ENCODE measurements at places on chromosomes 11 and 22.

GRCh38 chr11:33643167-33643824 is 57.3 kb downstream of the C11orf91 start:
- DNase-seq, result no peak

- no peak for DNase-seq
Observed at GRCh38 chr22:39996732-39997131, 2.0 kb downstream of the FAM83F start.

DNA sequence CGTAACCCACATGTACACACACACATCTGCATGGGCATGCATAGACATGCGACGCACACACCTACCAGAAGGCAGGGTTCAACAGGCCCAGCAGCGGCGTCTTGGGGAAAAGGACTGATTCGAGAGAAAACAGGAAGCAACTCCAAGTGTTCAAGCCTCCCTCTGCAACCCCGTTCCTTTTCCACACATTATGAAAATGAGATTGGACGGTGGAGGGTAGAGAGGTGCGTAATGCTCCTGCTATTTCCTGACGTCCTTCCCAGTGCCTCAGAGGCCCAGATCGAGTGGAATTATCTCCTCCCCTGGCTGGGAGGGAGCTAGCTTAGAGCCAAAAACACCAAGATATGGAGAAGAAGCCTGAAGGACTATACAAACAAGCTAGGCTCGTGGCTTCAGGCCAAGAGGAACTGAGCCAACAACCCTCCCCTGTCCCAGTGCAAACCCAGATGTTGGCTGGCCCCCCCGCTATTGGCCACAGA is 289.2 kb downstream of the MN1 start:
- no peak for DNase-seq

DNA sequence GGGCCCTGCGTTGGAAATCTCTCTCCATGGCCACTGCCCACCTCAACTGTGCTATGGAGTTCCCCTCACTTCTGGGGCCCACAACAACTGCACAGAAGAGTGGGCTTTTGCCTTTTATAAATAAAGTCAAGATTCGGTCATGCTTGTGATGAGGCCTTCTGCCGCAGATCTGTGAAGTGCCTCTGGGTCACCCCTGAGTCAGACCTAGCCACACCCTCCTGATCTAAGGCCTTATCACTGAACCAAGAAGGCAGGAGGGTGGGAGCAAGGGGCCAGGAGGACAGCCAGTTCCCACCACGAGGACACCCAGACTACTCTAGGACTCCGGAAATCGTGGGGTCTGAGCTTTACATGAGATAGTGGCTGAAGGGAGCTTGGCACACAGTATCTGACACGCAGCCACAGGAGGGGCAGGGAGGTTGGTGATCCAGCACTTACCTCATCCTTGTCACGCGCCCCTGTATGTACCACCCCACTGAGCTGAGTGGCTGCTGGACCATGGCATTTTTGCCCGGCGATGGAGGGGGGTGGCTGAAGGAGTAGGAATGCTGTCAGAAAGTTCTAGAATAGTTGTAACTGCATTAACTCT is 115.7 kb downstream of the ABTB2 start:
- no peak for DNase-seq

All from stimulated activated CD8-positive, alpha-beta memory T cell treated with anti-CD3 and anti-CD28 coated beads, Interleukin-7, amount 100 ng/mL, for 48 hours (primary cell).